ENCODE measurements at places on chromosomes 1 and 21. TPM values are rescaled to one million over a fixed set of nuclear protein-coding genes. Genes with fewer than 3 reads are reported as not detected.

Gene UTS2
- not detected for polyA plus RNA-seq

Gene GSTM4
- polyA plus RNA-seq, result 11.6 TPM

Gene IL19
- polyA plus RNA-seq, result not detected

Gene OR2T11
- polyA plus RNA-seq, result not detected

Gene GJA8
- polyA plus RNA-seq, result not detected

Gene GRIK3
- polyA plus RNA-seq, result not detected

Gene OR2AK2
- polyA plus RNA-seq, result not detected

Gene PSMA5
- 87.9 TPM for polyA plus RNA-seq

Gene IFI44
- 12.3 TPM for polyA plus RNA-seq

Gene AKNAD1
- polyA plus RNA-seq, result not detected

Gene DIO1
- not detected for polyA plus RNA-seq

Gene ARMH1
- 0.48 TPM for polyA plus RNA-seq

Gene TNNI3K
- polyA plus RNA-seq, result 0.86 TPM

Gene SAMD11
- polyA plus RNA-seq, result 0.08 TPM

Gene LCK
- polyA plus RNA-seq, result 0.08 TPM

Gene ACTL8
- polyA plus RNA-seq, result not detected

Gene DPT
- polyA plus RNA-seq, result not detected

Data from endothelial cell of umbilical vein (primary cell).